ENCODE measurements at places on chromosomes 3 and 15. TPM values are rescaled to one million over a fixed set of nuclear protein-coding genes. Genes with fewer than 3 reads are reported as not detected.

Gene LDHAL6B
- total RNA-seq, result not detected

Gene PRSS50
- not detected for total RNA-seq

Gene PROS1
- 5.4 TPM for total RNA-seq

Gene PRR23E
- not detected for total RNA-seq

GRCh38 chr15:31305796-31306425, 20.7 kb upstream of the KLF13 start:
- DNase-seq, result no peak

DNA sequence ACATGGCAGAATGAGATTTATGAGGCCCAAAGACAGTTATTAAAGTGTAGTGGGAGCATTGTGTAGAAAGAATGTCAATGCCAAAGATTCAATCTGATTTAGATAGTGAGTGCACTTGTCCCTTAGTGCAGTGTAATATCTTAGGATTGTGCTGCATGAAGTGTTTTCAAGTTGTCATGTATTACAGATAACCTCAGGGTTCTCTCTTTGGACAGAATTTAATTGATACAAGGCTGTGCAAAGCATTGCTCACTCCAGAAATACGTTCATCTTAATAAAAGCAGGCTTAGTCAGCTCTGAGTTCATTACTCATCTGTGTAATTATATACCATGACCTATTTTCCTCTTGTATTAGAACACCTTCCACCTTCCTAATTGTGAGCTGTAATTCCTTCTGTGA, 16.0 kb upstream of the GPR171 start:
- DNase-seq, result no peak

GRCh38 chr15:79598639-79599038, 166.5 kb downstream of the MINAR1 start:
- DNase-seq, result no peak

- DNase-seq, result no peak
Observed at GRCh38 chr3:49568965-49569364, 14.7 kb downstream of the BSN start.

DNA sequence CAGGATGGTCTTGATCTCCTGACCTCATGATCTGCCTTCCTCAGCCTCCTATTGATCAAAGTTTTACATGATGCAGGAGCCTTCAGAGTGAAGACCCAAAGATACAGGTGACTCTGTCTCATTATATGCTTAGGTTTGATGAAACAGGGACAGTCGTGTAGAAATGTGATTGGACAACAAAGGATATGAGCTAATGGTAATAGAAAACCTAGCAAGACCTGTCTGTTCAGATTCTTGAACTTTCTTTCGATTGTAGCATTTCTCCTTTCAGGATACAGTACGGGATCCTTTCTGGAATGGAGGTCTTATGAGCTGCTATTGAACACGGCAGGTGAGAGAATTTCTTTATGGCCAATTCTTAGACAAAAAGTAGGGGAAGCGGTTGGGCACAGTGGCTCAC, at the start of gene ACKR2:
Gene ACKR2, plus strand, starts transcription at position 244 of the 400 bp plus-strand sequence. CDS start 55,058 bp downstream, outside the sequence.
- DNase-seq, result no peak

DNA sequence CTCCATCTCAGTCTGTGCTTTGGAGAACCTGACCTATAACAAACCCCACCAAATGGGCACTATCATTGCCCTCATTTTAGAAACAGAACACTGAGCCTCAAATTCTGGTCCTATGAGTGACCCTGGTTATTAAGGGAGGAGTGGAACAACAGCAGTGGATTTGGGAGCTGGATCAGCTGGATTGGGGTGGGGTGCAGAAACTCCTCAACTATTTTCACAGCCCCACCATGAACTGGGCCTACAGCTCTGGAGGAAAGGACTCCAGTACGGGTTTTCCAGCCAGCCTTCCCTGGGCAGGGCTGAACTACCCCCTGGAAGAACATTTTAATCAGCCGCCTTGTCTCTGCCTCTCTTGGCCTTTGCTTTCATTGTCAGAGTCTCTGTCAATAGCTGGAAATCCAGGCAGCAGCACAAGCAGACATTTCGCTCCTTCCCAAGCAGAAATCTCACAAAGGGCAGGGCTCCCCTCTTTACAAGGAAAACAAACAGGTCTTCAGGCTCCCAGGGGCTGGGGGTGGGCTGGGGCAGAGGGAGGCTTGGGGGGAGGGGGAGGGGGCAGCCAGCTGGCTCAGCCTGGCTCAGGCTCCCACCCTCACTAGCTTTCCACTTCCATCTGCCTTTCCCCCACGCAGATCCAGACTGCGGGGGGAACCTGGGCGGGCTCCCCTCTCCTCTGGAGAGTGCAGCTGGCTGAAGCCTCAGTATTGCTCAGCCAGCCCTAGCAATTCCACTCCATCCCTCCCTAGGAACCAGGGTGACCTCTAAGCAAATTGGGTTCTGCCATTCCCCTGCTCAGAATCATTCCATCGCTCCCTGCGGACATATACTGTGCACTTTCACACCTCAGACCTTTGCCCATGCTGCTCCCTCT, 13.7 kb upstream of the TLE3 start:
- peak; percentile 79 for DNase-seq

DNA sequence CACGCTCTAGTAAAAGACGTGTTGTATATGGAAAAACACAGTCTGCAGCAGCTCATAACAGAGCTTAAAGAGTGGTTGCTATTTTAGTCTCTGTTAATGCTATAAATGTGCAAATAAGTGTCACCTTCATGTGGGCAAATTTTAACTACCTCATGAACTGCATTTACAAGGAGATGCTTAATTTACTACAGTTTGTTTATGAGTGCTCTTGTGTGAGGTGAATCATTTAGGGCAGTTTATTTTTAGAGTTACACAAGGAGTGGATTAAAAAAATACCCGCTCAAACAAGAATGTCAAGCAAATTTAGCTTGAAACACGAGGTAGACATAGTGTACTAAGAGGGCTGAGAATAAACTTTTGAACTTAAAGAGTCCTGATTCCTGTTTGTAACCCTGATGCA, 579.0 kb downstream of the MFSD1 start:
- no peak for DNase-seq

DNA sequence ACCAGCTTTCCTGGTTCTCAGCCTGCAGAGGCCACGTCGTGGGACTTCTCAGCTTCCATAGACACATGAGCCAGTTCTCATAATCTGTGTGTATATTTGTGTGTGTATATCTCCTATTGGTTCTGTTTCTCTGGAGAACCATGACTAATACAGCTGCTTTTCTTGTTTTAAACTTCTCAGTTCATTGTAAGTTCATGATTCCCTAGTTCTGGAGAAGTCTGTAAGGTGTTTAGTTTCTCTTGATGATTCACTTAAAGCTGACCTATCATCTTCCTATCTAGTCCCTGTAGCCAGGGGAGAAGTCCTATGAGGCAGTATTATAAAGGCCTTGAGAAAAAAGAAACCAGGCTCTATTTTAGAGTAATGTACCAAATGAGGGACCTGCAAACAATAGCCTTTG, 147.7 kb downstream of the RYR3 start:
- no peak for DNase-seq

- no peak for DNase-seq
Observed at GRCh38 chr3:187982142-187982541, 171.8 kb upstream of the LPP start.

- no peak for DNase-seq
Observed at GRCh38 chr15:96329403-96329981, 1.0 kb upstream of the NR2F2 start.
